Hippocampal formation (tissue), 2 donors: ENCODE measurements at places on chromosomes 1 and 21.
A peak's percentile ranks its signal among the peaks of the same experiment; 100 is the strongest.

DNA sequence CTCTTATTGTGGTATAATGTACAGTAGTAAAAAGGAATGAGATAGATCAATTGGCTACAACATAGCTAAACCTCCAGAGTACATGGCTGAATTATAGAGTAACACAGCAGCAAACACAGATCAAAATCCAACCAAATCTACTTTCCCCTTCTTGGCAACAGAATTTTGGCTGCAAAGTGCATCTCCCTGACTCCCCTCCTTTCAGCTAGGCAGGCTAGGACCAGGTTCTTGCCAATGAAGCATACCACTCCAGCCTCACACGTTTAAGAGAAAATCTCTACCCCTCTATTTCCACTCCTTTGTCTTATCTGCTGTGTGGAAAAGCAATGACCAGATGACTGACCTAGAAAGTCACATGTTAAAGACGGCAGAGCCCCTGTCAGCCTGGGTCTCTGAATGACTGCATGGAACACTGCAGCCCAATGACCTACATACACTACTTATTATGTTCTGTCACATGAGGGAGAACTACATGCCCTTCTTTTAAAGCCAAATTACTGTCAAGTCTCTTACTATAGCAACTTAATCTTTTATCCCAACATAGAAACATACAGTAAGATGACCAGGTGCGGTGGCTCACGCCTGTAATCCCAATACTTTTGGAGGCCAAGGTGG is 99.1 kb downstream of the HLCS start:
- no peak for DNase-seq

- DNase-seq = no peak
Measured at GRCh38 chr1:167679714-167680113, 42.1 kb upstream of the MPZL1 start.

DNA sequence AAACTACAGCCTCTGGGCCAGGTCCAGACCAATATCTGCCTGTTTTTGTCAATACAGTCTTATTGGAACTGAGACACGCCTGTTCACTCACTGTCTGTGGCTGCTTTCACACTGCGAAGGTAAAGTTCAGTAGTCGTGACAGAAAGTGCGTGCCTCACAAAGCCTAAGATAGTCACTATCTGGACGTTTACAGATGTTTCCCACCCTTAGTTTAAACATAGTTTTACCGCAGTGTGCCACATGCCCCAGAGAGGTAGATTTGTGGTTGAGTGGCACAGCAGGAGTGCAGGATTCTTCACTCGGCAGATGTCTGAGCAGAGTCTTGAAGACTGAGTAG is 61.9 kb downstream of the NFASC start:
- DNase-seq = no peak

DNA sequence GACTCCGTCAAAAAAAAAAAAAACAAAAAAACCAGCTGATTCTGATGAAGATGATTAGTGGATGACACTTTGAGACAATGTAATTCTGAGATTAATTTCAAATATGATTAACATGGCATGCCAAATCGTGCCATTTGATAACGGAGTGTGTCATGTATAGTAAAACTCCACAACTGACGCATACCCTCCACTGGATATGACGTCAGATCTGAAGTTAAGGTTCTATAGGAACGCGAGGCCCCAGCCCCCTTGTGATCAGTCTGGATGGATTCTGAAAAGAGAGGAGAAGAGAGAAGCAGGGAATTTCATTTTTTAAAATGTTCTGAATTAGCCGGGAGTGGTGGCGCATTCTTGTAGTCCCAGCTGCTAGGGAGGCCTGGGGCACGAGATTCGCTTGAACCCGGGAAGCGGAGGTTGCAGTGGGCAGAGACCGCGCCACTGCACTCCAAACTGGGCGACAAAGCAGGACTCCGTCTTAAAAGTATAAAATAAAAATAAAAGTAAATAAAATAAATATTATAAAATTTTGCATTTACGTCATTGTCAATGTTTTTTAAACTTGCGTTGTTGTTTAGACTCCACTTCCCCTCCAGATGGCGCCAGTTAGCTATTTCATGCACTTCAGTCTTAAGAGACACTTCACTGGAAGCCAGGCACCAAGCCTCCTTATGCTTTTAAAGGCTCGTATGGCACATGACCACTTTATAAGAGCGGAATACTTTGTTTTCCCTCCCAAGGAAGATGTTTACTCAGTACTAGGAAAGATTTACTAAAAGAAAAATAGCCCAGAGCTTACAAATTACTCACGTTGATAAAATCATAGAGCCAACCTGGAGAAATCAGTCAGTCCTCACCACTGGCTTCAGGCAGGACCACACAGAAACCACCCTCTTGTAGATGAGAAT is 65.5 kb downstream of the UBE2U start:
- DNase-seq = peak; percentile 40

DNA sequence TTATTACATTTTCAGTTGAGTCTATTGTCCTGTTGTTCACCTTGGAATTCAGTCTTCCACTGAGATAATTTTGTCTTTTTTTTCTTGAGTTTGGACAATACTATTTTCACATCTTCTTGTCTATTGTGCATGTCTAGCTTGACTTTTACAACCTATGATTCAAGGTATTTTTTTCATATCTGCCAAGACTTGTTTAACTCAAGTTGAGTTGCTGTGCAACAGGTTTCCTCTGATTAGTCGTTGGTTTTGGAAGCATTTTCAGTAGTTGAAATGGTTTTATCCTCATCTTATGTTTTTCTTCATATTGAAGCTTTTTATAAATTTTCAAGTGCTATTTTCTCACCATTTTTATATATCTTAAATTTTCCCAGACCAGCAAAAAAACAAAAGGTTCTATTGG is 103.6 kb downstream of the SCMH1 start:
- no peak for DNase-seq

DNA sequence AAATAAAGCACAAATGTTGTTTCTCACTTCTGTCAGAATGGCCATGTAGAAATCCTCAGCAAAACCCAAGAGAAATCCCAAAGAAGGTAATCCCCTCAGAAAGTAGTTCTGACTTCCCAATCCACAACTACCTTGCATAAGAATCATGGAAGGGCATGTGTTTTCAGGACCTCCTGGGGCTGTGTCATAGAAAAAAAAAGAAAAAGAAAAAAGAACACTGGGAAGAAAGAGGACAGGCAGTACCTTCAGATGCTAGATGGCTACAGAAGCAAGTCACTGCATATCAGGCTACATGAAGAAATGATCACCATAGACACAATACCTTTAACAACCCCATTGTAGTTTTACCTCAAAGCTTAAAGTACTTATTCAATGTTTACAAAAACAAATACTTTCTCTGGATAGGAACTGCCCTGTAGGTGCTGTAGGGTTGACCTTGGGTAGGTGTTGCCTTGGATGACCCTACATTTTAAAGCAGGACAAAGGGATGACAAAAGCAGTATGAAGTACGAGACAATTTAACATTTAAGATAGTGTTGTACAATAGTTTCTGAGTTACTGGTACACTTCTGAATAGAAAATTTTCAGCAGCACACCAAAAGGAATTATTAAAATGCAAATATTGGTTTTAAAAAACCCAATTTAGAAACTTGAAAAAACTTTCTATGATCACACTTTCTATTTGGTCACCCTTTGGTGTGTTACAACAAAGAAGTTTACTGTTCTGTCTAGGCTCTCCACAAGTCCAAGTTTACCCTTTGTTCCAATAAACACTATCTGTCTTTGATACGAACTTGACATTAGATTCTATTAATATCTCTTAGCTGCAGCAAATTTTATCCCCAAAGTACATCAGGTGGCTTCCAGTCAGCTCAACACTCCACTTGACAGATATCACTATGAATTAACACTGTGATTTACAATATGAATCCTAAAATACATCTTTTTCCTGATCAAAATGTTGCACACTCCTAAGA is 5.0 kb downstream of the TRIT1 start:
- no peak for DNase-seq

DNA sequence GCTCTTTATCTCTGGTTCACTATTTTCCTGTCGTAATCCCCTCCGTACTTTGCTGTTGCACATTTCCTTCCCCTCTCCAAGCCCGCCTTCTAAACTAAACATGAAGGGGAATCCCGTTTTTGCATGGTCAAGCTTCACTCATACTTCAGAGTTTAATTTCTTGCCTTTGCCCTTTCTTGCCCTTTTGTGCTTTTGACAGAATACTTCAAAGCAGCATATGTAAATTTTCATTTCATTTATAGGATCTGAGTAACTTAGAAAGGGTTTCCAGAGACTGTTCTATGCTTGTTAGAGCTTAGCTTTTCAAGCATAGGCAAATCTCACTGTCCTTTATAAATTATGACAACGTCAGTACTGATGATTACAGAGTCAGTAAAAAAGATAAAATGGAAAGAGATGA is 27.7 kb downstream of the SPATA45 start:
- DNase-seq = no peak

- no peak for DNase-seq
Measured at GRCh38 chr1:156241926-156242325, at the start of gene BGLAP. BGLAP (plus strand) TSS chr1:156242184; CDS start chr1:156242232, 48 bp downstream.

DNA sequence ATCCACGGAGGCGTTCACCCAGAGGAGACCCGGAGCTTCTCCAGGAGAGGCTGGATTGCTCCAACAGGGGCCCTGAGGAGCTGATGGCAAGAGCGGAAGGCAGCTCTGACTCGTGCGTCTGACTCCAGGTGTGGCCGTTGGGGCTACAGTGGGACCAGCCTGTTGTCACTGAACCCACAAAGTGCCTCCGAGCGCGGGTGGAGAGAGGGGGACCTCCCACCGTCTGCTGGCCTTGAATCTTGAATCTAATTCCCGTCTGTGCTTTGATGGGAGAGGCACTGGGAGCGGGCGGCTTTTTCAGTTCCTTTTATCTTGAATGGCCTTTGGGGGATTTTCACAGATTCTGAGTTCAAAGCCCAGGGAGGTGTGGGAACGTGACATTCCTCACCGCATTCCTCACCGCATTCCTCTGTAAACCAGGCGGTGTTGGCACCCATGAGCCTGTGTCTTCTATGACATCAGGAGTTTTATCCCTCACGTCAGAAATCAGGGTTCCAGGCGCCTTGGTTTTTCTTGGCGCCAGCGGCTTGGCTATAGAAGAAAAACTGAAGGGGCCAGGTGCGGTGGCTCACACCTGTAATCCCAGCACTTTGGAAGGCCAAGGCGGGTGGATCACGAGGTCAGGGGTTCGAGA is 39.2 kb upstream of the COL18A1 start:
- no peak for DNase-seq

DNA sequence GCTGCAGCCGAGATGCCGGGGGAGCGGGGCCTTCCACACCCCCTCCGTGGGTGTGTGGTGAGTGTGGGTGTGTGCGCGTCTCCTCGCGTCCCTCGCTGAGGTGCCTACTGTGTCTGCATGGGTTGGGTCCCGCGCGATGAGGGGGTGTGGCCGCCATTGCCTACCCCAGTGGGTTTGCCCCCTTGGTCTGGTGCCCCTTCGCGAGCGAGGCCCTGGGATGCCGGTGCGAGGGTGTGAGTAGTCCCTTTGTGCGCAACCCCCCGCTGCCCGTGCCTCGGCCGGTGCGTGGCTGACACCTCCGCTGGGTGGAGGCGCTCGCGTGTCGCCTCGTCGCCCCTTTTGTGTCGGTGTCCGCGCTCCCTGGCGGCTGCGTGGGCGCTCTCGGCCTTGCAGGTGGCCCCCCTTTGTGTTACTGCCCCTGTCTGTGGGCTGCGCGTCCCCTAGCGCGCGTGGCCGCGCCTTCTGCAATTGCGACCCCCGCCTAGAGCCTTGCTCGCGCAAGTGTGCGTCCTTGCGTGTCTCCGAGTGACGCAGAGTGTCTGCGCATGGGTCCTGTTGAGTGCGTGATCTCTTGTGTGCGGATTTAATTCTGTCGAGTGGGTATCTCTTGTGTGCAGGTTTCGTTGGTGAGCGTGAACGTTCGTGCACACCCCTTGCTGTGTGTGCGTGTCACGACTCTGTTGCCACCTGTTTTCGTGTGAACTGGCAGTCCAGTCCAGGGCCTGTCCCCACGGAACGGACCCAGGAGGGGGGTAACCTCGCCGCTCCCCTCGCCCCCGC is 553 bp downstream of the TTC3 start:
- peak; percentile 68 for DNase-seq

- no peak for DNase-seq
Measured at GRCh38 chr1:173459885-173460284, 17.2 kb upstream of the PRDX6 start.

GRCh38 chr1:162178432-162178831 is 108.9 kb downstream of the NOS1AP start:
- DNase-seq = no peak

GRCh38 chr1:197130677-197131304 is 15.7 kb downstream of the ASPM start:
- DNase-seq = no peak

DNA sequence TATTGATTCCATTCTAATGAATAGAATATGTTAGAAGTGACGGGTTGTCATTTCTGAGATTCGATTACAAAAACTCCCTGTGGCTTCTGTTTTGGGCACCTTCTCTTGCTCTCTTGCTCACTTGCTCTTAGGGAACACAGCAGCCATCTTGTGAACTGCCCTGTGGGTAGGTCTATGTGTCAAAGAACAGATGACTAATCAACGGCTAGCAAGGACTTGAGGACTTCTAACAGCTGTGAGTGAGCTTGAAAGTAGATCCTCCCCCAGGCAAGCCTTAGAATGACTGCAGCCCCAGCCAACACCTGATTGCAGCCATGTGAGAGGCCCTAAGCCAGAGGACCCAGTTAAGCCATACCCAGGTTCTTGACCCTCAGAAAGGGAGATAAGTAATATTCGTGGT is 49.3 kb downstream of the AZIN2 start:
- no peak for DNase-seq

DNA sequence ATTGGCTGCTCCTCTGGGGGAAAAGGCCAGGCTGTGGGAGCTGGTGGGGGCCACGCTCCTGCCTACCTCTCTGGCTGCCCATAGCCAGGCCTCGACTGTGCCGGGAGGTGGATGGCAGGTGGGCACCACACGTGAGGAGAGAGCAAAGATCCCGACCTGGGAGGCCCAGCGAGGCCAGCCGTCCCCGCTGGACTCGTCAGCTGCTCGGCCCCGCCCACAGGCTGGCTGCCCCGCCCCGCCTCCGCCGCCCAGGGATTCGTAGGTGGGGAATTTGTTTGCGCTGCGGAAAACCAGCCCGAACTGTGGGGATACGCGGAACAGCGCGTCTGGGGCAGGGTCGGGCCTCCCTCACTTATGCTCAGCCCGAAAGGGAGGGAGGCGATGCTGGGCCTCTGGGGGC is 31.7 kb downstream of the TP73 start:
- no peak for DNase-seq

DNA sequence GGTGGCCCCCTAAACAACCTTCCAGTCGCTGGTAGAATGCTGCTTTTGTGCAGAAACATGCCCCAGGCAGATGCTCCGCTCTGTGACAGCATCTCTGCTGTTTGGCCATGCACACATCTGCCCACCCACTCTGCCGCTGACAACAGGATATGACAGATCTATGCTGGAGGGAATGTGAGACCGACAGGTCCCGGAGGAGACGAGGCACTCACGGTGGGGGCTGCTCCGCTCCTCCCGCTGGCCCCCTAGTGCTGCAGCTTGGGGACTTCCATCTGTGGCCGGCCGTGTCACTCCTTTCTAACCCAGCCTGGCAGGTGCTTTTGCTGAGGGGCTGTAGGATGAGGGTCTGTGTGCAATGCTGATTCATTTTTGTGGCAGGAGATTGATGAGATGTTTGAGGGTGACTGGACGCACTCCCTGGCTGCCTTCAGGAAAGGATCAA is 49.1 kb upstream of the DMRTB1 start:
- no peak for DNase-seq
